ENCODE measurements at places on chromosomes 13 and 19. TPM values are rescaled to one million over a fixed set of nuclear protein-coding genes. Genes with fewer than 3 reads are reported as not detected.

LILRA1 gene
- total RNA-seq = not detected

DPF1 gene
- total RNA-seq = 1.1 TPM

TMEM238 gene
- total RNA-seq = 31.3 TPM

ZNF610 gene
- 1.0 TPM for total RNA-seq

KIR2DL3 gene
- total RNA-seq = not detected

GRCh38 chr13:80979035-80979641 is 638.2 kb upstream of the SPRY2 start:
- no peak overlapping the region for H3K27ac ChIP-seq
- no peak overlapping the region for H3K4me3 ChIP-seq
- no peaks in the 10 kb centered on the region for H3K4me1 ChIP-seq
- H3K36me3 ChIP-seq = no peaks in the 10 kb centered on the region
- H3K27me3 ChIP-seq = no peaks in the 10 kb centered on the region

GRCh38 chr13:53357582-53357981 is 329.0 kb downstream of the OLFM4 start:
- H3K27me3 ChIP-seq = no peaks in the 10 kb centered on the region
- H3K27ac ChIP-seq = no peak overlapping the region
- no peak for DNase-seq
- H3K4me1 ChIP-seq = no peaks in the 10 kb centered on the region
- H3K4me3 ChIP-seq = no peak overlapping the region
- H3K36me3 ChIP-seq = no peaks in the 10 kb centered on the region

DNA sequence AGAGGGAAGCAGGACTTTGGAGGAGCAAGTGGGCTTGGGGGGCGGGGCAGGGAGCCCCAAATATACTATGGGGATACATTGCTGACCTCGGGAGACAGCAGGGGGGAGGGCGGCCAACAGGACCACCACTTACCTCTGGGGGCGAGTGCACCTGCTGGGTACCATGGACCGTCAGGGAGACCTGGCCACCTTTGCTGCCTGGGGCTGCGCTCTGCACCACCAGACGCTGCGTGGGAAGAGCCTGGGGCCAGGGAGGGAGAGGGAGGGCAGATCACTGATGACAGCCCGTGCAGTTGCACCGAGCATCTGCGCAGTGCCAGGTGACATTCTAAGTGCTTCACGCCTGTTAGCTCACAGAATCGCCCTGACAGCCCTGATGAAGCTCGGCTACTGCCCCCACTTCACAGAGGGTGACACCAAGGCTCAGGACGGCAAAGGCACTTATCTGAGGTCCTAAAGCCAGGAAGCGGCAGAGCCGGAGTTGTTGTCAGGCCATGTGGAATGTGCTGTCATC is 24.1 kb downstream of the RFX1 start:
- H3K27me3 ChIP-seq = no peaks in the 10 kb centered on the region
- DNase-seq = no peak
- H3K4me3 ChIP-seq = no peak overlapping the region
- H3K27ac ChIP-seq = no peak overlapping the region

DNA sequence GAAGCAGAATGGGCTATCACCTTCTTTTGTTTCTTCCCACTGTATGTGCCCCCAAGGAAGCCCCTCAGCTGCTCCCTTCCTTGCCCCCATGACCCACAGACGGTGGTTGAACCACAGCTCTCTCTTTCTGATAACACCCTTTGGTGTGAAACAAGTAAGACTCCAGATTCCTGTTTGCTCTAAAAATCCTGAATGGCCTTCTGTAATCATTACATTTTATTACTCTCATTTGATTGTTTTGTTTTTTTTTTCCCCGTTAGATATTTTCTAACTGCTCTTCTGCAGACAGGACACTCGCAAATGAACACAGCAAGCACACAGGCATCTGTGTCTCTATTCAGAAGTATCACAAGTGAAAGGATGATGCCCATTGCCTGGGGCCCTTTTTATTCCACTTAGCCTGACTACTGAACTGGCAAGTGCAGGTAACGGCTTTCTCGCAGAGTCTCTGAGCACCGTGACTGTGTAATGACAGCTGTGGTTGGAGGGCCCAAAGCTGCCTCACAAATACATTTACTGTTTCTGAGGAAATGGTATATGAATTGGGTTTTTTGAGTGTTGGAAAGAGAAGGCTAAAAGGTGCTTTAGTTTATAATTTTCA is 59.3 kb downstream of the OXGR1 start:
- H3K4me1 ChIP-seq = no peaks in the 10 kb centered on the region
- no peak for DNase-seq
- no peaks in the 10 kb centered on the region for H3K27me3 ChIP-seq
- no peak overlapping the region for H3K4me3 ChIP-seq
- no peaks in the 10 kb centered on the region for H3K36me3 ChIP-seq
- H3K27ac ChIP-seq = no peak overlapping the region

DNA sequence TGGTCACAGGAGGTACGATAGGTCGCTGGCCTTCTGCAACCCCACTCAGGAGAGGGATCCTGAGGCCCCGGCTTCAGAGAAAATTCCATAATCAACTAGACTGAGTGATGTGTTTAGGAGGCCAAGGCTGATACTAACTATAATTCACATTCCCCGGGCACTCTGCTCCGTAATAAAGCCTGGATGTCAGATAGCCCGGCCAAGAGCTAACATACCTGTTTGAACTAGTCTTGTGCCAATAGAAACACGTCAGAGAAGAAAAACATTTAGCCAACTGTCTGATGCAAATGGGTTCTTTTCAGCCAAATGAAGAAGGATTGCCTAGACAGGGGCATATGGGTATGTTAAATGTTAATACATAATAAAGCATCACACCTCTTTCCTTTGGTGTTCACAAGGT is 204.2 kb downstream of the TSHZ3 start:
- no peak overlapping the region for H3K4me3 ChIP-seq
- no peak overlapping the region for H3K27ac ChIP-seq
- no peaks in the 10 kb centered on the region for H3K4me1 ChIP-seq
- no peaks in the 10 kb centered on the region for H3K36me3 ChIP-seq
- no peak for DNase-seq
- H3K27me3 ChIP-seq = no peaks in the 10 kb centered on the region

DNA sequence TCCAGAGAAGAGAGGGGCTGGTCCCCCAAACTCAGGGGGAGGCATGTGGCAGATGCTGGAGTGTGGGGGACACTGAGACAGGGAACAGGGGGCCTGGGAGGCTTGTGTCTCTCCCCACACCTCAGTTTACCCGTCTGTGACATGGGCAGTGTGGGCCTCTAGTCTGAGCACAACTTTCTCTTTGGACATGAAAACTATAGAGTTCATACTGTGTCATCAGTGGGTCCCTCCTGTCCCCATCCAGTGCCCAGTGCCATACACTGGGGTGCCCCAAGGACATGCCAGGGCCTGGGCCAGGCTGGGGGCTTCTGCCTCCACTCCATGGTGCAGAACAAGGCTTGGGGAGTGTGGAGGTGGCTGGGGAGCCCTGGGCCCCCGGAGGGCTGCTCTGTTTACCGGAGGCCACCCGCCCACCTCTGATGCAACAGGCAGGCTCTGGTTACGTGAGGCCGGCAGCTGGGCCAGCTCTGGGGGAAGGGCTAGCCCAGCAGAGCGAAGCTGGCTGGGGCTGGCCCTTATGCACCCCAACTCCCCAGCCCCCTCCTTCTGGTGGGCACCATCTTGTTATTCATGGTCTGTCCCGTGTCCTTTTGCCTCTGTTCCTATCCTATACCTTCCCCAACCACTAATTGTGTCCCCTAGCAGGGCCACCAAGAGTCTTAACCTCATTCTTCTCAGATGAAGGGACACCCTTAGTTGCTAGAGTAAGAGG is 1.9 kb upstream of the MEF2B start:
- H3K27me3 ChIP-seq = no peaks in the 10 kb centered on the region
- peaks cover 9% of the 10 kb centered on the region for H3K4me1 ChIP-seq
- DNase-seq = no peak
- H3K36me3 ChIP-seq = peaks cover 12% of the 10 kb centered on the region
- H3K27ac ChIP-seq = no peak overlapping the region
- no peak overlapping the region for H3K4me3 ChIP-seq

DNA sequence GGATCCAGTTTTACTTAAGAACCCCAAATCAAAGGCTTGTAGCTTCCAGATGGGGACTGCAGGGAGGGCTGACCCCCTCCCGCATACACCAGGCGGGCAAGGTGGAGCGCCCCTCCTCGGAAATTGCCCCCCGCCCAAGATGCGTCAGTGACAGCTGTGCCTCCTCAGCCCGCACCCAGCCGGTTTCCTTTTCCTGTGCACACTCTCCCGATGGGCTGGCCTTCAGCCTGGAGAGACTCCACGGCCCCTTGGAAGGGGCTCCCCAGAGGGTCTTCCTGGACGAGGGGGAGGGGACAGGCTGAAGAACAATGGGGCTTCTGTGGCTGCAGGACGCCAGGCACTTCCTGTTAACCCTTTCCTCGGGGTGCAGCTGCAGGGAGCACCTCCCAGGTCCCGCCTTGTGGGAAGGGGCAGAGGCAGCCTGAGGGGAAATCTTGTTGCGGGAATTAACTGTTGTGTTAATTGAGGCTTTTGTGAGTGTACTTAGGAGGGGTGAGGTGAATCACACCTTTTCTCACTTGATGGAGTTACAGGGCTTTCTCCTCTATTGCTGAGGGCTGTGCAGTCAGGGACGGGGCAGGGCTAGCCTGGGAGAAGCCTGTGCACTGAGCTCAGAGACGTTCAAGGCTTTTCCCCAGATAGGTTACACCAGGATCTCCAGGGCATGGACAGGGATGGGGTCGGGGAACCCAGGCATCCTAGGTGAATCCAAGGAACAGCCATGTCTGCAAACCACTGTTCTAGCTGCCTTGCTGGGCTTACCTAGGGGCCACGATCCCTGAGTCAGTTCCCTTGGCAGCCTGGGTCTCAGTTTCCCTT is 14.3 kb downstream of the IER2 start:
- H3K4me3 ChIP-seq = peak overlapping the region; percentile 36
- H3K27ac ChIP-seq = peak overlapping the region; percentile 95
- H3K36me3 ChIP-seq = no peaks in the 10 kb centered on the region
- H3K27me3 ChIP-seq = no peaks in the 10 kb centered on the region

GRCh38 chr13:99811067-99811700 is 160.4 kb downstream of the ZIC5 start:
- DNase-seq = no peak
- no peaks in the 10 kb centered on the region for H3K36me3 ChIP-seq
- no peaks in the 10 kb centered on the region for H3K27me3 ChIP-seq
- H3K4me3 ChIP-seq = no peak overlapping the region
- no peak overlapping the region for H3K27ac ChIP-seq

- no peaks in the 10 kb centered on the region for H3K4me1 ChIP-seq
- peak; percentile 74 for DNase-seq
- no peak overlapping the region for H3K27ac ChIP-seq
- no peak overlapping the region for H3K4me3 ChIP-seq
- H3K27me3 ChIP-seq = peaks cover 12% of the 10 kb centered on the region
These were observed 72.9 kb upstream of the UQCRFS1 start for GRCh38 chr19:29285878-29286277.

DNA sequence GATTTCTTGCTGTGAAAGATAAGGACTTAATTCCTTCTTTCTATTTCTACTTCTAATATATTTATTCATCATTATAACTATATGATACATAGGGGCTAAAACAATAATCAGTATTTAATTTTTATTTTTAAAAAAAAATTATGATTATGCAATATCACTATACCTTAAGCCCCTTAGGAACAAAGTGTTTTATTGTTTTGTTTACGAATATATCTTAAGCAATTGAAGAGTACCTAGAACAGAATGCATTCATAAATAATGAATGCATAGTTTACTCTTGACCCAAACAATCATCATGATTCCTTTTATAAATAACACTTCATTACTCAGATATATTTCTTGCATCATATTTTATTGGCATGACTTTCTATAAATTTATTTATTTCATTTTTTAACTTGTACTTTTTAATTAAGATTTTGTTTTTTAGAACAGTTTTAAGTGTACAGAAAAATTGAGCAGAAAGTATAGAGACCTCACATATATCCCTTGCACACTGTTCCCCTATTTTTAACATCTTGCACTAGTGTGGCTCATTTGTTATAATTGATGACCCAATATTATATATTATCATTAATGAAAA is 339.9 kb upstream of the SPRY2 start:
- H3K27ac ChIP-seq = no peak overlapping the region
- H3K36me3 ChIP-seq = no peaks in the 10 kb centered on the region
- DNase-seq = no peak
- no peak overlapping the region for H3K4me3 ChIP-seq
- H3K4me1 ChIP-seq = no peaks in the 10 kb centered on the region

DNA sequence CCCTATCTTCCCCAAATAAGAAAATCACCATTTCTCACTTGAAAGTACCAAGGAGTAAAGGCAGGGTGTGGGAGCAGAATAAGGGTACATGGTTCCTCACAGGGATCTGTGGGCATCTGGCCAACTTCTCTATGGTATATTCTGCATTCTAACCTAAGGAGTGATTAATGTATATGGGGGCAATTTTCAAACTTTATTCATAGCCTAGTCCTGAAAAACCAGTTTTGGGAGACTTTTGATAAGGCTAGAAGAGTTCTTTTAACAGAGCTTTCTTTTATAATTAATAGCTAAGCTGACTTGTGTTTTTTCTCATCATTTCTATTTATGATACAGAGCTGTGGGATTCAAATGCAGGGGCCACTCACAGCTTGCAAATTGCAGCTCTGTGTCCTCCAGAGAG is 852 bp downstream of the SCEL start:
- H3K36me3 ChIP-seq = no peaks in the 10 kb centered on the region
- no peaks in the 10 kb centered on the region for H3K4me1 ChIP-seq
- no peaks in the 10 kb centered on the region for H3K27me3 ChIP-seq
- no peak overlapping the region for H3K27ac ChIP-seq
- DNase-seq = no peak

DNA sequence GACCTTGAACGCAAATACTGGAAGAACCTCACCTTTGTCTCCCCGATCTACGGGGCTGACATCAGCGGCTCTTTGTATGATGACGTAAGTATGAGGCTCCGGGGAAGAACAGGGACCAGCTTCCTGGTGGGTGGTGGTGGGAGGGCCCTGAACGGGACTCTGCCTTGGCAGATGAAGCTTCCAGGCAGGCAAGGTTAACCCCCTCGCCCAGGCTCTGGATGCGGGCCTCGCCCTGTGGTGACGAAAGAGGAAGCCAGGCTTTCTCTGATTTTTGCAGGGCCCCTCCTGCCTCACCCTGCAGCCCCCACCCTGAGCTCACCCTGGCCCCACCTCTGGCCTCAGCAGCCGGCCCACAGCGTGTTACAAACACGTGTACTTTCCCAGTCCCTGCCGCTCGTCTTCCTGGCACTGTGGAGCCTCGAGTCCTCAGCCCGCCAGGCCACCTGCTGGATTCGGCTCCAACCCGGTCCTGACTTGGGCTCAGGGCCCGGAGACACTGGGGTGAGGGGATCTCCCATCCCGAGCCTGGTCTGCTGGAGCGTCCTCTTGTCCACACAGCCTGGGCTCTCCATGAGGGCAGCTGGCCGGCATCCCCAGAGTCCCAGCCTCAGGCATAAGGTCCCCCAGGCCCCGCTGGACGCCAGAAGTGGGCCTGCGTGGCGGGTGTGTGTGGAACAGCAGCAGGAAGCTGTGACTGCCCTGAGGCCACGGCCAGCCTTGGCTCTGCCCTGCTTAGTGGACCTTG is 72.4 kb downstream of the KDM4B start:
- no peak for DNase-seq
- peak overlapping the region; percentile 78 for H3K27ac ChIP-seq
- H3K27me3 ChIP-seq = no peaks in the 10 kb centered on the region
- H3K36me3 ChIP-seq = peaks cover 13% of the 10 kb centered on the region

DNA sequence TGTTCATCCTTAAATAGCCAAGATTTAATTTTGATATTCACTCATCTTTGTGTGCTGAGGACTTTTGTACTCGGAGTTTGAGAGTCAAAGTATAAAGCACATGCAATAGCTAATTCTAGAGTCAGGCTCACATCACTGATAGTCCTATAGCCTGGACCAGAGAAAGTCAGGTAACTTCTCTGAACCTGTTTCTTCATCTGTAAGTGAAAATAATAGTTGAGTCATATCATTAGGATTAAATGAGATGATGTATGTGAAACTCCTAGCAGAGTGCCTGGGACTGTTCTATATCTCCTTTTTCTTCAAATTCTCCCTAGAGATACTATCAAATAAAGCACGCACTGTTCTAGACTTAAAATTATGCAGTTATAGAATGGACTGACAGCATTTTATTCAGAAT is 9.0 kb downstream of the CHAMP1 start:
- no peaks in the 10 kb centered on the region for H3K27me3 ChIP-seq
